CD4-positive, alpha-beta T cell treated with Interleukin-2 at 100 ng/mL for 4 hours (primary cell): ENCODE measurements at places on chromosomes 6 and 20.

GRCh38 chr20:40767615-40767924 lies 78.5 kb upstream of the MAFB start:
- DNase-seq, result no peak

GRCh38 chr6:16700202-16700915 lies 60.9 kb downstream of the ATXN1 start:
- peak; percentile 50 for DNase-seq

- DNase-seq, result no peak
Observed at GRCh38 chr6:56890683-56891429, 64.1 kb upstream of the BEND6 start.

DNA sequence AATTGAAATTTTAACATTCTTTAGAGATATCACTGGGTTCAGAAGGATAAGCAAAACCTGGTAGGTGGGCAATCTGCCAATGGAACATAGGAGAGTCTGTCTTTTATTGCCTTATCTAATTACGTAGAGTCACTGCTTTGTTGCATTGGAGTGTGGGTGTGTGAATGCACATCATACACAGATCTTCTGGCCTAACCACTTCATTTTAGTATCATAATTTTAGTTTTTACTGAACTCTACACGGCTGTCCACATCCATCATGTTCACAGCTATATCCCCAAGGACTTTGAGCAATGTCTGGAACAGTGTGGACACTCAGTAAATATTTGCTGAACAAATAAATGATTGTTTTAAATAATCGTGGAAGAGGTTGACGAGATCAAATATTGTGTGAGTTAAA lies 104.6 kb upstream of the AKIRIN2 start:
- DNase-seq, result no peak

GRCh38 chr6:15327271-15327670 lies 81.4 kb downstream of the JARID2 start:
- DNase-seq, result peak; percentile 30

DNA sequence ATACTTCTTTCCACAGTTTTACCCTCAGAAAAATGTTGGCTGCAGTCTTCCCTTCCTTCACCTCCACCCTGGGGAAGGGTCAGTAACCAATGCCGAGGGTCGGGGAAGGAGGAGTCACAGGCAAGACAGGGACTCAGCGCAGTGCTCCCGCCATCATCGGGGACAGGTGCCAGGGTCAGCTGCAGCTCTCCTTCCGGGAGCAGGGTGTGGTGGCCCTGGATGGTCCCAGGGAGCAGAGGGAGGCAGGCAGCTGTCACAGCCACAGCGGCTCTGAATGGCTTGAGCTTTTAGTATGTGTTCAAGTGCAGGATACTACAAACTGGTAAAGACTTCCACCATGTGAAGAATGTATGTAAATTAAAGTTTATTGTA lies 26.0 kb upstream of the PI16 start:
- no peak for DNase-seq

DNA sequence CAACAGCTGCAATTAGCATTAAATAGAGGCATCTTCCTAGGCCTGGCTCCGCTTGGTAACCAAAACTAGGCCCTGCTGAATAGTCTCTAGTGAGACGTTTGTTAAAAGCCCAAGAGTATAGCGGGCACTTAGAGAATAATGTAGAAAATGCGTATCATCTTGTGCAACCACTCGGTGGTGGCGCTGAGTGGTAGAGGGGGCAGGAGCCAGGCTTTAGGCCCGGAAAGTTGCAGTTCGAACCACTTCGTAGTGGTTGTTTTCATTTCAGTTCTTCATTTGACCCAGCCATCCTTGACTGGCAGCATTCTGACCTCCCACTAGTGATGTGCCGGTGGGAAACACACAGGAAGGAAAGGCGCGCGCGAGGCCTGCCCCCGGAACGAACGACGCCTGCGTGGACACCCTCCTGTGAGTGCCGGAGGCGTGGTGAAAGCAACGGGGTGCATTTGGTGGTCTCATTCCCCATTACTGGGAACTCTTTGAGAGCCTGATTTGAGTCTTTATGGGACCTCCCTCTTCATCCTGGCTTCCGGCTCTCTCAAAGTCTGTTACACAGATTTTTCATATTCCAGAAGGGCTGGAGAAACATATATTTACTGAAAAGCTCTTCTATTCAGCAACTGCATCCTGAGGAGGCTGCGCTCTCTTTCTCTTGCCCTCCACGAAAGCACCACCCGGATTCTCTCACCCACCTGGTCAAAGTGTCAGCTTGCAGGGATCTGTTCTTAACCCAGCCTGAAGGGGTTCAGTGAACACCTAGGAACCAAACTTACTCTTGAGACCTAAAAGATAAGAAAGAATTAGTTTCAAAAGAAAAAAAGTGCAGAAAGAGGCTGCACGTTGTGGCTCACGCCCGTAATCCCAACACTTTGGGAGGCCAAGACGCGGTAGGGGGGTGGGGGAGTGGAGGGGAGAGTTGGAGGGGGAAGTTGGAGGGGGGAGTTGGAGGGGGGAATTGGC lies 18.2 kb downstream of the GPX5 start:
- DNase-seq, result peak; percentile 2

GRCh38 chr6:71349395-71349794 lies 60.8 kb downstream of the OGFRL1 start:
- DNase-seq, result peak; percentile 48

- DNase-seq, result no peak
Observed at GRCh38 chr20:51036827-51037531, 14.1 kb upstream of the KCNG1 start.

- DNase-seq, result no peak
Observed at GRCh38 chr6:166635013-166635970, 8.2 kb upstream of the RPS6KA2 start.

GRCh38 chr6:38512211-38512610 lies 127.5 kb downstream of the BTBD9 start:
- no peak for DNase-seq

DNA sequence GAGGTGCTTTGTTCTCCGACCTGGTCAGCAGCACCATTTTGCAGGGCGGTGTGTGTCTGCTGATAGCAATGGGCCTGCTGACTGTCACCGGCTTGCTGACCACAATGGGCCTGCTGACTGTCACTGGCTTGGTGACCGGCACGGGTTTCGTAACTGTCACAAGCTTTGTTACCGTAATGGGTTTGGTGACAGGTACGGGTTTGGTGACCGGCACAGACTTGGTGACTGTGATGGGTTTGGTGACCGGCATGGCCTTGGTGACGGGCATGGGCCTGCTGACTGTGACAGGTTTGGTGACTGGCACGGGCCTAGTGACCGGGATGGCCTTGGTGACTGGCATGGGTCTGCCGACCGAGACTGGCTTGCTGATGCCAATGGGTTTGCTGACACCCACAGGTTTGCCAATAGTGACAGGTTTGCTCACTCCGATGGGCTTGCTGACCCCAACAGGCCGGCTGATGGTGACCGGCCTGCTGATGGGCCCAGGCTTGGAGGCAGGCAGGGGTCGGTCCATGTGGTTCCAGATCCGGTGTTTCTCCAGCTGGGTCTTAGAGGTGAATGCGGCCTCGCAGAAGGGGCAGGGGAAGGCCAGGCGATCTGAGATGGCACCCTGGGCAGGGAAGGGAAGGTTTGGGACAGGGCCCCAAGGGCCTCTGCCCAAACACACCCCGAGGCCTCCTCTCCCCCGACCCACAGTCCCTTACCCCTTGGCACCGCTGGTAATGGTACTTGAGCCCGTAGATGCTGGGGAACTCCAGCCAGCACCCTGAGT lies 3.4 kb downstream of the ZNF512B start:
- DNase-seq, result no peak
